ENCODE measurements at places on chromosomes 3 and 15.

- DNase-seq, result no peak
Observed at GRCh38 chr3:119240101-119240590, 532 bp downstream of the B4GALT4 start.

DNA sequence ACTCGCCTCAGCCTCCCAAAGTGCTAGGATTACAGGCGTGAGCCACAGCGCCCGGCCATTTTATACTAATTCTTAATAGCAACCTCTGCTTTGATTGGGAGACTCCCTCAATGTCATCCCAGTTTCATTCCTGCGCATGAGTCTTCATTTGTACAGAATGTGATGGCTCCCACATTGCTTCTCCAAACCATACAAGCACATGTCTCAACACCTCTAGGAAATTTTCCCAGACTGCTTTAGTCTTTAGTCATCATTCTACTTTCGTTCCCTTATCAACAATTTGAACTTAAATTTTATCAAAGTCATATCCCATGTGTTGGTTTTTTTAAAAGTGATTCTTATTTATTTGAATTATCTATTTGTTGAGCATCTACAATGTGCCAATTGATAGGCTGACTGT lies 58.1 kb downstream of the SNX4 start:
- no peak for DNase-seq

GRCh38 chr3:18438586-18438985 lies 13.4 kb upstream of the SATB1 start:
- no peak for DNase-seq

- DNase-seq, result no peak
Observed at GRCh38 chr3:143578810-143579435, 269.3 kb downstream of the SLC9A9 start.

DNA sequence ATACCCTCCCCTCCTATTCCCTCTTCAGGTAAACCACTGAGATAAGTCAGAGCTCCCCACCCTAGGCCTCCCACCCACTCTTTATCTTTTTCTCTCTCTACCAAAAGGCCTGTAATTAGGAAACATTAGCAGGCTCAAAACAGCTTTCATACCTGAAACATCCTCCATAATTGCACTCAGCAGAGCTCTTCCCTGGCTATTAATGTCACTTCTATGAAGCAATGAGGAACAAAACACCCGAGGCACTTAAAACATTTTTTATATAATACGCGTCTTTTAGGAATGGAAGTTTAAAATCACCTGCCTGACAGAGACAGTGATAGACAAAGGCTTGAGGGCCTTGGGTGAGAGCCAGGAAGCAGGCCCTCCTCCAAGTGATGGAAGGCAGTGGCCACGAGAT lies 138.9 kb downstream of the EPHB1 start:
- DNase-seq, result no peak

All from stimulated activated CD8-positive, alpha-beta memory T cell treated with anti-CD3 and anti-CD28 coated beads, Interleukin-7, amount 100 ng/mL, for 1 hour (primary cell).